ENCODE measurements at places on chromosomes 12 and 14.

DNA sequence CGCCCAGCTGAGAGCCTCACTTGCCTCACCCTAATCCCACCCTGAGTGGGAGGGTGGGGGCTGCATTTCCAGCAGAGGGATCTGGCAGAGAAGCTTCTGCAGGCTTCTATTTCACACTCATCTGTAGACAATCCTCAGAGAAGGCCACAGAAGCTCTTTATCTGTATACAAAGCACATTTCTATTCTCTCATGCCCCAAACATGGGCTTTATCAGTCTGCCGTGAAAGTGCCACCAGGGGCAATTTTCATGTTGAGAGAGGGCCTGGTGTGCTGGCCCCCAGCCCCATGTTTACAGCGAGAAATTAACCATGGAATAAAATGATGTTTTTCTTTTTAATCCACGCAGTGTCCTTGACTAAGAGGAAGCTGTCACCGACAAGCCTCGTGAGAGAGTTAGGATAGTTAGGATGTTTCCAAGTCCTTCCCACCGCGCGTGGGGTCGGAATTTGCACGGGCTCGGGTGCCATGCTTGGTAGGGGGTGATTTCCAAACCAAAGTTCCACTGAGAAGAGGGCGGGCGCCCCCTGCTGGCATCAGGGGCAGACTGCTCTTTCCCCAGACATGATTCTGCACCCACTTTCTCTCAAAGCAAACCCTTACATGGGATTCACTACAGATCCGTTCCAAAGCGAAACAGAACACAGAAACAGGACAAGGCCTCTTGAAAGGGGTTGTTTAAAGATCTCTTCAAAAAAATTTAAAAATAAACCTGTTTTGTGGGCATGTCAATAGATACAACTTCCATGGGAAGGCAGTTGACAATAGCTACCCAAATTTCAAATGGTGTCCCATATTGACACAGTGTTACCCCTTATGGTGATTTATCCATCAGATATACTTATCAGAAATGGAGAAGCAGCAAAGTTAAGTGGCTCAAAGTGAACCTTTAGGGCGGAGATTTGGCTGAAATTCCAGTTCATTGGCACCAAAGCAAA lies 19.4 kb downstream of the BDKRB1 start:
- peak; percentile 59 for DNase-seq

GRCh38 chr14:104080376-104081260 lies 4.9 kb upstream of the ASPG start:
- no peak for DNase-seq

GRCh38 chr12:31431721-31432240 lies 105.8 kb upstream of the SINHCAF start:
- no peak for DNase-seq

DNA sequence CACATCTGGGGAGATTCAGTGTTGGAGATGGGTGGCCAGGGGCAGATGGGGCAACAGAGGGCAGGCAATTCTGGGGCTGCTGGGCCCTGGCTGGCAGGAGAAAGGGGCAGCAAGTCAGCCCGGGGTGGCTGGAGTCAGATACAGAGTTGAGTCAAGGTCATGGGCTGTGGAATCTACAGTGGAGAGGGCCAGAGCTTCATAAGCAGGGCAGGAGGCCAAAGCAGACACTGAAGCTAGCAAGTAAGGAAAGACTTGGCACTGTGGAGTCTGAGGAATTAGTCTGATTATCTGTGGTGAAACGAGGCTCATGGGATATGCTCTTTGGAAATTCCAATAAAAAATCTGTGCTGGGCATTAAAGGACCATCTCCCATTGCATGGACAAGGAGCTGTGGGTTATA lies 95.5 kb downstream of the TMX1 start:
- no peak for DNase-seq

- no peak for DNase-seq
These were observed at the start of gene OR6C2 for GRCh38 chr12:55443776-55444175. Gene OR6C2 (plus strand): TSS chr12:55444076. CDS start chr12:55452214, 8,138 bp downstream.

GRCh38 chr12:77992760-77993159 lies 162.1 kb downstream of the NAV3 start:
- DNase-seq = no peak

Data from NCI-H446 (cell line).